ENCODE measurements at places on chromosomes 7 and 10.

- DNase-seq: no peak
These were observed 608.8 kb downstream of the LRMDA start for GRCh38 chr10:76040107-76040829.

DNA sequence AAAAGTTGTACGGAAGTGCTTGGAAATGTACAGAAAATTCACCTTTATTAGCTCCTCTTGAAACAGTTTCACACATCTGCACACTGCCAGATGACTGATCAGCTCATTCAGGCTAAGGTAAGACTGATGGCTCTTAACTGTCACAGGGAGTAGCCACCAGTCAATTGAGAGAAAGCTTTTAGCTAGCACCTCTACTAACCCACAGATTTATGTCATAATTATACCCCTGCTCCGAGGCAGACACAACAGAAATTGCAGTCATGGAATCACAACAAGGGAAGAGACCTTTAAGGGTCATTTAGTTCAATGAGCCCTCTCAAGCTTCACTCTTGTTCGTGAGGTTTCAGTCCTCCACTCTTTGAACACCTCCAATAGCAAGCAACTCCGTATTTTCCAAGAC lies 235.4 kb downstream of the TRIL start:
- DNase-seq: no peak

GRCh38 chr7:15397922-15398760 lies 163.7 kb downstream of the AGMO start:
- no peak for DNase-seq

- no peak for DNase-seq
These were observed 78.8 kb upstream of the VOPP1 start for GRCh38 chr7:55651057-55651456.

DNA sequence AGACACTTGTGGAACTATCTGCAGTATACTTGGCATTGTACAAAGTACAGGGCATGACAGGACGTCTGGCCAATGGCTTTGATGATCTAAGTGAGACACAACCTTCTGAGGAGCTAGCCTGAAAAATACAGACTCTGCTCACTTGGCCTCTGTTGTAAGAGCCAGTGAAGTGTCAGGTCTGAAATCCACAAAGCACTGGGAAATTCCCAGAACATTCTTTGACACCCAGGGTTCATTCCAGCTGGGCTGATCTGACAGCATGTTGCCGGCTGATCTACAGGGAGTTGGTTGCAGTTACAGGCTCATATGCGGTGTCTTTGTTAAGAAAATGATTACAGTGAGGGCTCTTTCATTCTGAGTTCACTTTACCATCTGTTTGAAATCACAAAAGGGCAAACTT lies 354.6 kb downstream of the PHF14 start:
- no peak for DNase-seq

GRCh38 chr7:40760987-40761386 lies 626.2 kb downstream of the SUGCT start:
- peak; percentile 17 for DNase-seq

DNA sequence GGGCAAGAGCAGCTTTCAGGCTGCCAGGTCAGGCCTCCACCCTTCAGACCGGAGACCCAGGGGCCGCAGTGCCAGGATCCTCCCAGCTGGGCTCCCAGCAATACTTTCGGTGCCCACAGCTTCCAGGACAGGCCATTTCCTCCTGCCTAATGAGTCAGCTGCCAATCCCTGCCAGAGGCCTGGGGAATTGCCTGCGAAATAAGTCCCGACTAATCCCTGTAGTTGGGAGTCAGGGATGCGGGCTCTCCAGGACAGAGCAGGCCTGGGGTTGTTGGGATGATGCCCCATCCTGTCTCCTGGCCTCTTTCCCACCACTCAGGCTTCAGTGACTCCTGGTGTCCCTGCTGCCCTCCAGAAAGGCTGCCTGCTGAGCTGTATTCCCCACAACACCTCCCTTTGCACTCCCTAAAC lies 143.5 kb upstream of the UNC5B start:
- no peak for DNase-seq

DNA sequence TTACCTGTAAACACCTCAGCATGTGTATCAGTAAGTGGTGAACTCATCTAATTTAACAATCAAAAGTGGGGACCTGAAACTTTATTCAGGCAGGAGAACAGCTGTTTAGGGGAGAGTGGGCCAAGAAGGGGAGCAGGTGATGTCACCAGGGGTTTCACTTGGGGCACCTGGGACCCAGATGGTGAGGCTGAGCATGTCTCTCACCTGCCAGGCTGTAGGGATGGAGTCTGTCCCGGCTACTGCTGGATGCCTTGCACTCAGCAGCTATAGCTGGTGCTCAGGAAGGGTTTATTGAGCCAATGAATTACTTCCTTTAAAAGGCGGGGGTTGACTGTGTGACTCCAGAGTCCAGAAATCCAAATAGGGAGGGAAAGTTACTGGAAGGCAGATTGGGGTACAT lies 23.0 kb downstream of the CDH23 start:
- DNase-seq: peak; percentile 8

- DNase-seq: no peak
These were observed 7.0 kb downstream of the POLR2J start for GRCh38 chr7:102471791-102472125.

DNA sequence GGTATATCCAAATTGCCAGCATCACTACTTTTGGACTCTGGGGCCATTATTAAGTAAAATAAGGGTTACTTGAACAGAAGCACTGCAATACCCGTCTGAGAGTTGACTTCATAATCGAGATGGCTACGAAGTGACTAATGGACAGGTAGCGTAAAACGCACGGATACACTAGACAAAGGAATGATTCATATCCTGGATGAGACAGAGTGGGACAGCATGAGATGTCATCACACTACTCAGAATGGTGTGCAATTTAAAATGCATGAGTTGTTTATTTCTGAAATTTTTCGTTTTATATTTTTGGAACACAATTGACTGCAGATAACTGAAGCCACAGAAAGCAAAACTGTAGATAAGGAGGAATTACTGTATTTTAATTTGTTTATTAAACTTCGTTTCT lies 421.5 kb upstream of the LRGUK start:
- DNase-seq: no peak

GRCh38 chr7:2157473-2158279 lies 75.1 kb downstream of the MAD1L1 start:
- no peak for DNase-seq

DNA sequence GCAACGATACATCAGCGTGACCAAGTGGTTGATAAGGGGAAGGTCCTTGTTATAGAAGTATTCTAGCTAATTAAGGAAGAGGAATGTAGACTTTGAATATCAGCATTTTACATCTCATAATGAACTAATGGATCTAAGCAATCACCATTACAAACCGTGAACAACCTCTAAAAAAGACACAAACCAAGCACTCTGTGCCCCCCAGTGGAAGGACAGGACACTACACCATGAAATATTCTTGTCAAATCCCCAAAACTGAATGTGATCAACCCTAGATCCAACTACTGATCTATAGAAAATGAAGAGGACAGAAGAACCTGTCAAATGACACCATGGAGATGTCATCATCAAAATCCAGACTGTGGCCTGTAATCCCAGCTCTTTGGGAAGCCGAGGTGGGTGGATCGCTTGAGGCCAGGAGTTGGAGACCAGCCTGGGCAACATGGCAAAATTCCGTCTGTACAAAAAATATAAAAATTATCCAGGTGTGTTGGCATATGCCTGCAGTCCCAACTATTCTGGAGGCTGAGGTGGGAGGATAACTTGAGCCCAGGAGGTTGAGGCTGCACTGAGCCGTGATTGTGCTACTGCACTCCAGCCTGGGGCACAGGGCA lies 111.3 kb upstream of the CARD11 start:
- no peak for DNase-seq

DNA sequence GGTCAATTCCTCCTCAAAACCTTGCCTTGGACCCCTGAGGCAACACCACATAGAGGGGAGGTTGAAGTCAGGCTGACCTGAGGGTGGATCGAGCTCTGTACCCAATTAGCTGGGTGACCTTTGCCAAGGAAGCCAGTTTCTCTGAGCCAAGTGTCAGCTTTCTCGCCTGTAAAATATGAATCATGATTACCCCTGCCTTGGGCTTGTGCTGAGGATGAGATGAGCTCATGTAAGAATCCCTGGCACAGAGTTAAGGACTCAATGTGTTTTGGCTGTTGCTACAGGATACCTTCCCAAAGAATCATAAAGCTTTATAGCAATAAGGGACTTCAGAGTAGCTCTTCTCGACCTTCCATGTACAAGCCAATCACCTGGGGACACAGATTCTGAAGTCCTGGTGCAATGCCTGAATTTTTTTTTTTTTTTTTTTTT lies 43.5 kb upstream of the CACUL1 start:
- peak; percentile 59 for DNase-seq

DNA sequence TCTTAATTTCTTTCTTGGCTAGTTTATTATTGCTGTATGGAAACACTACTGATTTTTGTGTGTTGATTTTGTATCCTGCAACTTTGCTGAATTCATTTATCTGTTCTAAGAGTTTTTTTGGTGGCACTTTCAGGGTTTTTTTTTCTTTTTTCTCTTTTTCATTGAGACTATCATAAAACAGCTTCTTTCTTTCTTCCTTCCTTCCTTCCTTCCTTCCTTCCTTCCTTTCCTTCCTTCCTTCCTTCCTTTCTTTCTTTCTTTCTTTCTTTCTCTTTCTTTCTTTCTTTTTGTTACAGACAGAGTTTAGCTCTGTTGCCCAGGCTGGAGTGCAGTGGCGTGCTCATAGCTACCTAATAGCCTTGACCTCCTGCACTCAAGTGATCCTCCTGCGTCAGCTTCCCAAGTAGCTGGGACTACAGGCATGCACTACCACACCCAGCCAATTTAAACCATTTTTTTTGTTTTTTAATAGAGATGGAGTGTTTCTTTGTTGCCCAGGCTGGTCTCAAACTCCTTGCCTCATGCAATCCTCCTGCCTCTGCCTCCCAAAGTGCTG lies 72.3 kb downstream of the ZNF503 start:
- DNase-seq: no peak

DNA sequence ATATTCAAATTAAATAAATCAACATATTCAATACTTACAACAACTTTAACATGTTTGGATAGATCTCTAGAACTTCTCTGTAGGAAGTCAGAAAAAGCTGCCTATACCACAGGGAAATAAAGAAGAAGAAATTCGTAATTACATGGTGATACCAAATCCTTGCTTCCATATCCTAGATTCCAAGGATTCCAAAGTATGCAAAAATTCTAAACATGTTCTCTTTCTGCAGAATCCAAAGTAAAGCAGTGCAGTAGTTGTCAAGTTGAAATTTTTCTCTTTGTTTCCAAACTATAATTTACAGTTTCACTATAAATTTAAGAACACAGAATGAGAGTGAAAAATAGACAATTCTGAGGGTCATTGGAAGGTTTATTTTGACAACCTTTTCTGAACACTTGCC lies 233.7 kb upstream of the PTN start:
- no peak for DNase-seq

DNA sequence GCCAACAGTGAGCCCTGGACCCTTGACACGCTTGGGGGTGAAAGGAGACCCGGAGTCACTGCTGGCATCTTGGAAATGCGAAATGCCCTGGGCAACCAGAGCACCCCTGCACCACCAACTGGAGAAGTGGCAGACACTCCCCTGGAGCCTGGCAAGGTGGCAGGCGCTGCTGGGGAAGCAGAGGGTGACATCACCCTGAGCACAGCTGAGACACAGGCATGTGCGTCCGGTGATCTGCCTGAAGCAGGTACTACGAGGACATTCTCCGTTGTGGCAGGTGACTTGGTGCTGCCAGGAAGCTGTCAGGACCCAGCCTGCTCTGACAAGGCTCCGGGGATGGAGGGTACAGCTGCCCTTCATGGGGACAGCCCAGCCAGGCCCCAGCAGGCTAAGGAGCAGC lies 98.5 kb downstream of the TACC2 start:
- DNase-seq: no peak

- DNase-seq: no peak
These were observed 53.2 kb downstream of the GSAP start for GRCh38 chr7:77362905-77363304.

GRCh38 chr7:72405871-72406270 lies 6.3 kb downstream of the CALN1 start:
- no peak for DNase-seq

DNA sequence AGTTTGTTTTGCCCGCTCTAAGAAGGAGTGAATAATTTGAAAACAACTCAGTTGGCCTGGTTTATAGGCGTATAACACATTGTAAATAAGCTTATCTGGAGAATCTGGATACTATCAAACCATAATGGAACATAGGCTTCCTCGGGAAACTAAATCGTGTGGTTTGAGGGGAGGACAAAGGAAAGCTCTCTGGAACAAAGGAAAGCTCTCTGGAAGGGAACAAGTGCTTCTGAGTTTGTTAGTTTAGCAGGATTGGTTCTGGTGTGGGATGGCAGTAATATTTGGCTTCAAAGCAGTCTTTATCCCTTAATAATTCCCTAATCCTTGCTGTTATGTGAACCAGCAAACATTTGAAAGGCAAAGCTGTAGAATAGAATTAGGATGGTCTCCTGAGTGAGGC lies 15.0 kb upstream of the SLK start:
- no peak for DNase-seq

DNA sequence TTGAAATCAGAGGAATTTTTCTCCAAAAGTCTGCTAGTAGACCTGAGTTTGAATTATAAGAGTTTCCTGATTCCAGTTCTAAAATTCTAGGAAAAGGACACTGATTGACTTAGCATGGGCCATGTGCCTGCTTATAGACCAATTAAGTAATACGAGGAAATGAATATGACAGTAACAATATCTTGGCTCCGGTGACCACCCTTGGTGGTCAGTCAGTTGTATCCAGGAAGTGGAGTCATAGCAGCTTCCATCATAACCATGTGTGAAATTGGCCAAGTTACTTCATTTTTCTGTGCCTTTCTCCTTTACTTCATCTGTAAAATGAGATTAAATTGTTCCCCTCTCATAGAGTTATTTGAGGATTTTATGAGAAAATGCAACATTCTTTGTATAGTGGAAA lies 66.9 kb downstream of the MTPAP start:
- no peak for DNase-seq

- no peak for DNase-seq
These were observed 8.6 kb upstream of the CALML3 start for GRCh38 chr10:5515948-5516761.

GRCh38 chr10:43698156-43698555 lies 49.5 kb upstream of the ZNF32 start:
- peak; percentile 12 for DNase-seq

DNA sequence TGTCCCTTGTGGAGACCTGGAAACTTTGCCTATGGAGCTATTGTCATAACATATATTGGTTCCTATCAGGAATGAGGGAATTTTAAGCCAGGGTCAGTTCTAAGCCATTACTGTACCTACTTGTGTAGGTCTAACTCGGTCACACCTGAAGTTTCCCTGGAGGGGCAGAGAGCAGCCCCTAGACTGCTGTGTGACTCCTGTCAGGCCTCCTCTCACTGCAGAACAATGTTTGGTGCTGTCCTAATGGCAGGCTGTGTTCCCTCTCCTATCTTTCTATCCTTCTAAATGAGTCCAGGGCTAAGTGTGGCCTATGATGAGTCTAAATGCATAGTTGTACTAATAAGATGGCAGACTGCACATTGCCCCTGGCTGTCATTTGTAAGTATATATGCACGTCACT lies 14.2 kb downstream of the MBL2 start:
- no peak for DNase-seq
